ENCODE measurements at places on chromosomes 11 and 22.

- ATAC-seq: no peak
Measured at GRCh38 chr11:69922015-69922595, 102.9 kb upstream of the FGF3 start.

DNA sequence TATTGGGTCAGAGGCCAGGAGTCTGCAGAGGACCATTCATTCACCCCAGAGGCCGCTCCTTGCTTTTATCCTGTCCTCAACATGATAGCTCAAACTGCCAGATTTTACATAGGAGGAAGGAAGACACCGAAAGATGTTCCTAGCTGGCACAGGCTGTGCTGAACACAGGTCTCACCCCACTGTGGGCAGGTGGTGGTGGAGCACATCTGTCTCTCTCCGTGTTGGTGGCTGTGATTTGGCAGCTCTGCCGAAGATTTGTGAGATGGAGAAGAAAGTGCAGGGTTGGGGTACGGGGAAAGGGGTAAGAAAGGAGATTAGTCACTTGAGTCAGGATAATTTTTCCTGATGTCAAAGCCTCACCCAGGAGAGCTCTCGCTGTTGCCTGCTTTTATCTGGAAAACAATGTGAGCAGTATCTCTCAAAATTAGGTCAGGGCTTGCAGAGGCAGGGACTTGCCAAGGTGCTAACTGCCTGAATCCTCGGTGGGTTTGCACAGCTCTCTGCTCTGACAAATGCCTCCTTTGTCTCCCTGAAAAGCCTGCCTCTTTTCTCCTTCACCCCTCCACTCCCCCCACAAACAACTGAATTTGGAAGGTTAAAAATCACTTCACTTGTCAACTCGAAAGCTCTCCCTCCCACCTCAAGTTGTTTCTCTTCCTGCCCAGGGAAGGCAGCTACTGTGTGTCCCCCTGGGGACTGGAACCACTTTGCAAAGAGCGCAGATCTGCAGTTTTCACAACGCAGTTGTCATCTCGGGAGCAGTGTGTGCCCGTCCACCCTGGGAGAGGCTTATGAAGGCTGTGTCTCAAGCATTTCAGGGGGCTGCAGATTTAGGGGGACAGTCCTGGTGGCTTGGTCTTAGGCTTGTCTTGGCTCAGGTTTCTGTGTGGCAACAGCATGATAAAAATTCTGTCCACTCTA is 299.7 kb downstream of the ST3GAL4 start:
- ATAC-seq: no peak

DNA sequence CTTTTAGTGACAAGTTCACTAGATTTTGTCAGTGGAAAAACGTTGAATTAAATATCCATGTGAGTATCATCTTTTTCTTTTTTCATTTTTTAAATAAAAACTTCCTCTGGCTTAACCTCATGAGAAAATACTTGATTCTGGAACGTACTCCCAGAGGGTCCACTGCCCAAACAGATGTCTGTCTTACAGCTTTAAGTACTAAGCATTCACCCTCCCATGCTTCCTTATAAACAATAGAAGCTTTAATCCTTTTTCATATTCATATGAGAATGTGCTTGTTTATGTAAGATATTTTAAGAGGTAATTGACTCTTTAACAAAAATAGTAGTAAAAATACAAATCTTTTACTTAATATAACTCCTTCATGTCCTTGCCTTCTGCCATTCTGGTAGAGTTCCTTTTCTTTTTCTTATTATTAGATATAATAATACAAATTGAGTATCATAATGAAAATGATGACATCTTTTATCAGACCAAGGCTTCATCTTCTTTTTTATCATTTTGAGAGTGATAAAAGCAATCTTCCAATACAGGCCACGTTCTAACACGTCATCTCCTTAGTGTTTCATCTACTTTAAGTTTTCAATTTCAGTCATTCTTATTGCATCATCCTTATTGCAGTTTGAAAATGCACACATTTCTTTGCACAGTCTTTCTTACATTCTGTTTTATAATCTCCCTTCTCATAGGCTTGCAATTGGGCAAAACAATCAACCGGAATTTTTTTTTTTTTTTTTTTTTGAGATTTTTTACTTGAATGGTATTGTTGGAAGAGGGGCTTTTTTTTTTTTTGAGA is 69.5 kb upstream of the MYO18B start:
- ATAC-seq: no peak

DNA sequence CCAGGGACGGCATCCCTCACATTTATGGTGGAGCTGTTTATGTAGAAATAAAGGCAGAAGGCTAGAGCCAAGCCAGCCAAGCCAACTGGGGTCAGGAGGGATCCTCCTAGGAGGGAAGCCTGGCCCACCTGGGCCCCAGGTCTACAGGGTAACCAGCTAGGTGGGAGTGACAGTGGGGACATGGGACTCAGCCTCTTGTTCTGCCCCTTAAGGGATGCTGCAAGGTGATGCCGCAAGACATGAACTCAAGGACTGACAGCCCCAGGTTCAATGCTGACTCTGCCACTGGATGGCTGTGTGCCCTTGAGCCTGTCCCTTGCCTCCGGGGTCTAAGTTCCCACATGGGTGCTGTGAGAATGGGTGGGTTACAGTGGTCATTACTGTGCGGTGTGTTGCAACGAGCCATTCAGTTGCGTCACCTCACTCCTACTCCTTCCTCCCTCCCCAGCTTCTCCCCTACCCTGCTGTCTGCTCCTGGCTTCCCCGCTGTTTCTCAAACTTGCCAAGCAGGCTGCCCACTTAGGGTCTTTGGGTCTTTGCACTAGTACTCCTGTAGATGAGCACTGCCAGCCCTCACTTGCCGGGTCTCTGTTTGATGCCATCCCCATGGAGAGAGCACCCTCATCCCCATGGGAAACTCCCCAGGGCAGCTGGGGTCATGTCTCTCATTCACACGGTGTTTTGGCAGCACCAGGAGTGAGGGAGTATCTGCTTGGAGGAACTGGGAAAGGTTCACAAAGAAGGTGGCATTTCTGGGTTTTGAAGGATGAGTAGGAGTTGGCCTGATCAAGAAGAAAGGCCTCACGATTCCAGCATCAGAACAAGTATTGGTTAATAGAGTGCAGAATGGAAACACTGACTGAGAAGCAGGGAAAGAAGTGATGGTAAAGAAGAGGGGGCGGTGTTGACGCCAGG is 43.0 kb upstream of the RTL6 start:
- no peak for ATAC-seq

- no peak for ATAC-seq
Measured at GRCh38 chr22:49863931-49864330, 10.3 kb downstream of the ZBED4 start.

GRCh38 chr11:643849-644738 is 7.0 kb downstream of the DRD4 start:
- ATAC-seq: no peak

DNA sequence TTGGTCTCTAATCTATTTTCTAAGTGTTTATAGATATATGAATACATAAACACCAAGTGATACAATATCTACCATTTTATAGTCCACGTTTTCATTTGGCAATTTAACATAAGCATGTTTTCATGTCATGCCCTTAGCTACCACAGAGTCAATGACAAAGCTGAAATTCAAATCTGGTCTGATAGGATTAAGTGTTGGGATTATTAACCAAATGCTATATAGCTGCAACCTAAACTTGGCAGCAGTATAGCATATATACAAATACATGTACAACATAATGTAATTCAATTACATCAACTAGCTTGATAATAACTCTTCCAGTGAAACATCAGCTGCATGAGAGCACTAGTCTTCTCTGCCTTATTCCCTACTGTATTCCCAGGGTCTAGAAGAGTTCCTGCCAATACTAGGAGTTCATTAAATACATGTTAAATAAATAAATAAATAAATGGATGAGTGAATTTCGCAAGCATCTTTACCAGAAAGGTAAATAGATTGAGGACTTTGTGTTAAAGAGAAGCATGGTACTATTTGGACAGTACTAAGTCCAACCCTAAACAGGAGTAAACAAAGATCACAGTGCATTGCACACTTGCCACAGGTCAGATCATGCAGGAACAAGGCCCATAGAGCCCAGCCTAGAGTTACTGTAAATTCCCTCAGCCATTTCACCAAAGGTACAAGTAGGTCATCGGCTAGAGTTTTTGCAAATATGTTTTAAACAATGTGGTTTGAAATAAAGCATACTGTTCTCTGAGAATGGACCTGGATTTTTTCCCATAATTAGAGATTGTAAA is 12.8 kb downstream of the SAA4 start:
- ATAC-seq: no peak

GRCh38 chr11:58465690-58466089 is 23.7 kb upstream of the OR5B12 start:
- ATAC-seq: no peak

DNA sequence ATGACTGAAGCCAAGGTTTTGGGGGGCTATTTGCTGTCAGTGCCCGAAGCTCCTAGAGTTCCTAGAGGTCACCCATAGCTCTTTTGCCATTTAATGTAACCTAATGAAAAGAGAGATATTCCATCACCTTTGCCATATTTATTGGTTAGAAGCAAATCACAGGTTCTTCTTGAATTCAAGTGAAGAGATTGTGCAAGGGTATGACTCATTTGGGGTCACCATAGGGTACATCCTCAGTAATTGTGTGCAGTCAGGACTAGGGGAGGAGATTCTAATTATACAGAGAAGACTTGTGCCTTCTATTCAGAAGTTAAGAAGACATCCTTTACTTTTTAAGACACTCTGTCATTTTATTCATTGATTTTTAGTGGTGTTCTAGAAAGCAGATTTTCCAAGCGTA is 6.9 kb upstream of the PRAME start:
- no peak for ATAC-seq

- ATAC-seq: peak; percentile 46
Measured at GRCh38 chr11:81869351-81870065, 864.2 kb downstream of the FAM181B start.
